Upper lobe of left lung (tissue), 6 donors: ENCODE measurements at places on chromosomes 1 and 21. TPM values are rescaled to one million over a fixed set of nuclear protein-coding genes. Genes with fewer than 3 reads are reported as not detected.

Gene ERG
- 14.7 TPM for total RNA-seq

Gene COL24A1
- 0.30 TPM for total RNA-seq

Gene PLA2G2C
- total RNA-seq = not detected

Gene ZNF695
- 0.26 TPM for total RNA-seq

Gene TEKT2
- 6.8 TPM for total RNA-seq

Gene BTBD8
- 8.2 TPM for total RNA-seq

Gene ZNF672
- 32.5 TPM for total RNA-seq

Gene BATF3
- 4.2 TPM for total RNA-seq

Gene OR2AK2
- total RNA-seq = not detected

Gene CFHR3
- 0.37 TPM for total RNA-seq

Gene UBE2U
- total RNA-seq = not detected

Gene RBM8A
- 113 TPM for total RNA-seq

Gene ITGB2
- total RNA-seq = 148 TPM

Gene OLFML3
- total RNA-seq = 36.9 TPM

Gene SLC2A5
- 0.39 TPM for total RNA-seq

GRCh38 chr21:39144191-39144590 is 39.1 kb downstream of the PSMG1 start:
- DNase-seq = no peak

- no peak for DNase-seq
These were observed 36.6 kb downstream of the DMRTB1 start for GRCh38 chr1:53495633-53496345.

GRCh38 chr1:56301791-56302190 is 277.6 kb downstream of the PLPP3 start:
- no peak for DNase-seq

- no peak for DNase-seq
These were observed 298.6 kb downstream of the LMX1A start for GRCh38 chr1:165057956-165058355.

DNA sequence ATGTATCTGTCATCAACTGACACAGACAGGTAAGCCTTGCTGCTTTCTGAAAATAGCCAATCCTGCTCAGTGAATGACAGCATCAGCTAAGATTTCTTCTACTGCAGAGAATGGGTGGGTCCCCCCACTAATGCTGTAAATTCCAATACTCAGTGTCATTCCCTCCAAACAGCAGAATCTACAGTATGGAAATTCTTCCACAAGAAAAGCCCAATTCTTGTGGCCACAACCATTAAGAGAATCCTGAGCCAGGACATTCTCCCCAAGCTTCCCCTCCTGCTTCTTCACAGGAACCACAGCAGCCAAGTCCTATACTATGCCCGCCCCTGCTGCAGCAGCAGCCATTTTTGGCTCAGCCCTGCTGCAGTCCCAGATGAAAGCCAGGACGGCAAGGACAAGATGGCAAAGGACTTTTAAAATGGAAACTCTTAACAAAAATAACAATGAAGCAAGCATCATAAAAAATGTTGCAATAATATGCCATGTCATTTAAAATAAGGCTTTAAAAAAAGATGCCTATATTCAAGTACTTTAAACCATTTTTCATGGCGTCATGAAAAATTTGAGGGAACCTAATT is 26.8 kb downstream of the EIF4G3 start:
- no peak for DNase-seq

DNA sequence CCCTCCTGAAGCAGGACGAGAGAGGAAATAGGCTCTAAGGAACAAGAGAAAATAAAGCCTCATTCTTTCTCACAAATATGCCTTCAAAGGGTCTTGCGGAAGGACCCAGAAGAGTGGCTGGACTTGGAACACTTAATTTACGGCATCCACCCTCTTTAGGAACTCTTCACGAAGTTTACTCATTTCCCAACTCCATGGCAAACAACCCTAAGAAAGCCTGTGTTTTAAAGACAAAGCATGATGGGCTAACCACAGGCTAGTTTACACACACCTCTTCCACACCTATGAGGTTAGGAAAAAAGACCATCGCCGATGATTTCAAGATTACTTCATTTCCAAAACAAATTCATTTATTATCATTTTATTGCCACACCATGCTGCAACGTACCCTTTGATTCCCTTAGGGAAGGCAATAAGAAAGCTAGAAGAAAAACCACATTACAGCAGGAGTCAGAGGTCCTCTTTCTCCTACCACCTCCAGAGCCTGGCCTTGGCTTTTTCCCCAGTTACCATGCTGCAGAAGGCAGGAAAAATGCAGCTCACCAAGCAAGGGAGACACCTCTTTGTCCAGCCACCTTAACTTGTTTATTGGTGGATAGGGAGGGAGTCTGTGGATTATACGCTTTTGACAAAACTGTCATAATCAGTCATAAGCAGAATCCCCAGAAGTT is 29.6 kb downstream of the CHI3L2 start:
- DNase-seq = peak; percentile 23

DNA sequence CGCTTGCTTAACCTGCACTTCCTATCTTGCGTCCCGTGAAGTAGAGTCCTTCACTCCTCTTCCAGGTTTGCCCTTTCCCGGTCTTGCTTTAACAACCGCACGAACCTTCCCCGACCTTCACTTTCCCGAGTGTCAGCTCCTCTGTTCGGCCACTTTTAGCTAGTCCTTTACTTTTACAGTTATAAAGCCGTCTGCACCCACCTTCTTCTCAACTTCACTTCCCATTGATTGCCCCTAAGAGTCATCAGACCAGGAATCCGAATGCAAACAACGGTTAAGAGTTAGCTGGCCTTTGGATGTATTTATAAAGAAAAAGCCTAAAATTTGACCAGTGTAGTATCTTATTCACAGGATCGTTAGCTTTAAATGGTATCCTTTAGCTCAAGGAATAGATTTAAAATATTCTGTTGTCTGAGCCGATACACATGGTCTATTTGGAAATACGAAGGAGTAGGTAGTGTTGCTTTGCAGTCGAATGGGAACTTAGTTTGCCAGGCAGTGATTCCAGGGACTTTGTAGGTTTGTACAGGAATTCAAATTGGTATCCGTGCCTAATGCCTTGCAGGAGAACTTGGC is 1.4 kb downstream of the PPP2R5A start:
- DNase-seq = no peak

GRCh38 chr1:108043707-108044106 is 78.7 kb upstream of the VAV3 start:
- DNase-seq = no peak

DNA sequence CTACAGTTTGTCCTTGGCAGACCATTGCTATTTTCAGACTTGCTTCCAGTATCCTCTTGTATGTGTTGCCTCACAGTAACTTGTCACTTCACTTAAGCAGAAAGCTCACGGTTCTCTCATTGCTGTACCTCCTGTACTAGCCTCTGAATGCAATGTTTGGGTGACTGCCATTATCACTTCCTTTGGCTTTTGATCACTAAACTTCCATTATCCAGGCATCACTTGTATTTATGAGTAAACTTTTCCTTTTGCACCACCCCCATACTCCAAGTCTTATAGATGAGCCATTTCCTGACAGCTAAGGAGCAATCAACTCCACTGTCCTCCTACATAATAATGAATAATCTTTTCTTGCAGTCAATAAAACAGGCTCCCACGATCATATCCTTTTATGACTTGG is 255.3 kb downstream of the PDE4B start:
- no peak for DNase-seq

- no peak for DNase-seq
These were observed 11.3 kb upstream of the ADGRB2 start for GRCh38 chr1:31775210-31775999.

DNA sequence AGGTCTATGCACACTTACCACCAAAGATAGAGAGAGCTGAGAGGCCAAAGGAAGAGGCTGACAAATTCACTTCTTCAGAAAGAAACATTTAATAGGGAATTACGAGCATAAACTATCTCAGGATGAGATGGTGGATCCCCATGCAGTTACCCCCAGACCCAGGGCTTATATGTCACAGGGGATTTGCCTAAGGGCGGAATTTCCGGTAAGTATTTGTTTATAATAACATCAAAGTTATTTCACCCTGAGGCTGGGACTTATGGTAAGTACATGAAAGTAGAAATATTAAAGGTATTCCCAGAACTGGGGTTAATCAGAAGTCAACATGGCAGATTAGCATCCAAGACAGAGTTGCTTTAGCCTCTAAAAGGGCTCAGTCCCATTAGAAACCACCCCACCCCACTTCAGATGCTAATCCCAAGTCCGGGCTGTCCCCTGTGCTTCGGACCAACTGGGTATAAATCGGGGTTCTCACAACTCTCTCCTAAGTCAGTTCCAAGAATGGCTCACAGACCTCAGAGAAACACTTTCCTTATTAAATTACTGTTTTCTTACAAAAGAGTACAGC is 247.4 kb upstream of the ZP4 start:
- DNase-seq = no peak

- no peak for DNase-seq
These were observed 22.9 kb downstream of the BCAS2 start for GRCh38 chr1:114558544-114558943.

DNA sequence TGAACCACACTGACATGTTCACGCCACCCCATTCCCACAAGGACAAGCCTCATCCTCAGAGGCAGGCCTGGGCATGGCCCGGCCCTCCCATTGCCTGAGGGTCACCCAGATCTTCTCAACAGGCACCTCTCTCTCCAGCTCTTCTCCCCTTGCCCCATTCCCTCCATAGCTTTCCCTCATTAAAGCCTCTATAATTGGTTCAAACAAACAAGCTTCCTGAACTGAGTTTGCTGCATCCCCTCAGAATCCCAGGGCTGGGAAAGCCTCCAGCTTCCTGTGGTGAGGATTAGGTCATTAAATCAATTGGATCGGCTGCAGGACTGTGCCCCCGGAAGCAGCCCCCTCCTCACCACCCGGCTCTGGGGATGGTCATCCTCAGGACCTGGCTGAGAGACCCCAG is 18.9 kb downstream of the CTNNBIP1 start:
- DNase-seq = no peak

- no peak for DNase-seq
These were observed 12.7 kb downstream of the FASLG start for GRCh38 chr1:172671591-172671990.

GRCh38 chr21:44518686-44519085 is 21.3 kb downstream of the KRTAP10-1 start:
- DNase-seq = no peak

DNA sequence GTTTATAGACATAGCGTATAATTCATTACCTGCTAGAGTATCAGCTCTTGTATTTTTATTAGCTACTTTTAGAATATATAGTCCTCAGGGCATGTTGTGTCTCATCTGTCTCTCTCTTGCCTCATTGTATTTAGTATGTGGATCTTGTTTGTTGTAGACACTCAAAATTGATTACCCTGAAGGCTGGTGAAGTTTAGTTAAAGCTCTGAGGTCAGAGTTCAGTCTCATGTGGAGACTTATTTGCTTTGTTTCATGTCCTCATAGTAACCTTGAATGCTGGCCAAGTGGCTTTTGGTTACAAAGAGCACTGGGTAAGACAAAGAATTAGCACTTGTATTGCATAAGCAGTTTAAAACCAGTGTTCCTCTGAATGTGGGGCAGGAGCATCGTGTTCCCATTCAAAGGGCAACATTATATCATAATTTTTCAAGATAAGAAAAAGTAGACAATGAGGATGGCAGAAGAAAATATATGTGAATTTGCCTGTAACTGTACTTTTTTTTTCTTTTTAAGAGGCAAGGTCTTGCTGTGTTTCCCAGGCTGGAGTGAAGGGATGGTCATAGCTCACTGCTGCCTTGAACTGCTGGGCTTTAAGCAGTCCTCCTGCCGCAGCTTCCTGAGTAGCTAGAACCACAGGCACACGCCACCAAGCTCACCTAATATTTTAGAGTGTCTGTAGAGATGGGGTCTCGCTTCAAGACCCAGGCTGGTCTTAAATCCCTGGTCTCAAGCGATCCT is 17.4 kb downstream of the CNST start:
- no peak for DNase-seq

DNA sequence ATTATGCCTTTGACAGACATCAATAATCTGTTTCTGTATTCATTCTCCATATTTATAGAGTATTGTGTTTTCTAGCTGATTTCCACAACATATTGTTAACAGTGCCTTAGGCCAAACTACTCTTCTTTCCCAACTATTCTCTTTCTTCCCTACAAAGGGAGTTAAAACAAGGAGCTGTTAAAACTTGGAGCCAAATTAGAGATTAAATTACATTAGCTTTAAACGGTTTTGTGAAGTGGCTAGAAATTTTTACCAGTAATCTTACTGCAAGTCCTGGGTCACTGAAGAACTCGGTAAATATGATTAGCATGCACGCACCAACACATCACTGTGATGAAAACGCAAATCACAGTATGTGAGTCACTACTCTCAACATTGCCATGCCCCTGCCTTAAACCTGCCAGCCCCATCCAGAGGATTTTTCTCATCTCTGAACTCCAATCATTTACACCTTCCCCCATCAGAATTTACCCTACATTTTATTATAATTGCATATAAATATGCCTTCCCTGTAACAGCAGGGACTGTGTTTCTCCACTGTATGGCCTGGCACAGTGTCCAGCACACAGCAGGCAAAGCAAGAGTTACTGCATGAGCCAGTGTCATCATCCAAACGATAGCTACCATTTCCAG is 1.5 kb upstream of the PRDX6 start:
- DNase-seq = peak; percentile 39

DNA sequence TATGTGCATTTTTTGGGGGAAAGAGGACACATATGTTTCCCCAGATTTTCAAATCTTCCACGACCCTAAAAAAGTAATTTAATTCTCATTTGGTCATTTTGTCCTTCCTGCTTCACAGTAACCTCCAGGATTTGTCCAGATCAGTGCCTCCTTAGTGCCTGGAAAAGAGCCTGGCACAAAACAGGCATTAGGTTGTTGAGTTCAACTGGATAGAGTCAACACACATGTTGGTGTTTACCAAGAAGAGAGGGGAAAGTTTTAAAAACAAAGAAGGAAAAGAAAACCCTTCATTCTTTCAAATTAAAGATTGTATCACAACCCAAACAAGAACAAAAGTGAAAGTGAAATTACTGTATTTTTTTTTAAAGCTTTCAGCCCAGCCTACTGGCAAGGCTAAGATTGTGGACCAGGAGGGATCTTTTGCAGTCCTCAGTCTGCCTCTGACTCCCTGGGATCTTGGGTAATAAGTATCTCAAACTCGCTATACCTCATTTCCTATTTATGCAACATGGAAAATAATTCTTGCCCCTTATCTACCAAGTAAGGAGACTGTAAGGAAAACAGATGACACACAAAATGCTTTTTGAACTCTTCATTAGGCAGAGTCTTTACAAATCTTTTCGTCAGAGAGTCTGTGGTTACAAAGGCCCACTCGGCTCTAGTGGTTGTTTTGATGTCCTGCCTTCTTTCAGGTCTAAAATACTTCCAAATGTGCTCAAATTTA is 57.8 kb downstream of the ZNF281 start:
- DNase-seq = no peak

- DNase-seq = no peak
These were observed 101.3 kb upstream of the ESRRG start for GRCh38 chr1:216824511-216824910.

GRCh38 chr21:21200939-21201615 is 202.9 kb downstream of the NCAM2 start:
- DNase-seq = no peak

- no peak for DNase-seq
These were observed 78.8 kb upstream of the CD1D start for GRCh38 chr1:158101927-158102326.

- DNase-seq = no peak
These were observed 99.7 kb upstream of the DYNLT5 start for GRCh38 chr1:66652556-66652955.
